ENCODE measurements at places on chromosomes 6 and 20.
A peak's percentile ranks its signal among the peaks of the same experiment; 100 is the strongest.

GRCh38 chr6:118993803-118994251 is 58.9 kb upstream of the MCM9 start:
- DNase-seq, result no peak

- DNase-seq, result no peak
Measured at GRCh38 chr20:25464501-25465242, 57.2 kb downstream of the GINS1 start.

GRCh38 chr6:63799813-63800212 is 164.2 kb downstream of the PHF3 start:
- no peak for DNase-seq

- DNase-seq, result no peak
Measured at GRCh38 chr6:52176550-52176949, 9.6 kb upstream of the IL17A start.

DNA sequence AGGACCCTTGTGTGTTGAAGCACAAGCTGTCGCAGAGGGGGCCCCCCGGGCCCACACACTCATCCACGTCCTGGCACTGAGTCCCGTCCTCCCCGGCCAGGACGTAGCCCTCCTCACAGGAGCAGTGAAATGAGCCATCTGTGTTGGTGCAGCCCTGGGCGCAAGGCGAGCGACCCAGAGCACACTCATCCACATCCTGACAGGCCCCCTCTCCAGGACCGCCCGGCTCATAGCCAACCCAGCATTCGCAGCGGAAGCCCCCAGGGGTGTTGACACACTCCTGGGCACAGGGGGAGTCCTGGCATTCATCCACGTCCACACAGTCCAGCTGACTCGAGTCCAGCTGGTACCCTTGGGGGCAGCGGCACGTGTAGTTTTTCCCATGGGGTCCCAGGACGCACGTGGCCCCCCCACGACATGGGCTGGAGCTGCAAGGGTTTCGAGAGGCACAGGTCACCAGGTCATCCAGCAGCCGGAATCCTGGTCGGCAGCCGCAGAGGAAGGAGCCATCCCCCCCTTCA is 1.2 kb downstream of the CD93 start:
- DNase-seq, result no peak

DNA sequence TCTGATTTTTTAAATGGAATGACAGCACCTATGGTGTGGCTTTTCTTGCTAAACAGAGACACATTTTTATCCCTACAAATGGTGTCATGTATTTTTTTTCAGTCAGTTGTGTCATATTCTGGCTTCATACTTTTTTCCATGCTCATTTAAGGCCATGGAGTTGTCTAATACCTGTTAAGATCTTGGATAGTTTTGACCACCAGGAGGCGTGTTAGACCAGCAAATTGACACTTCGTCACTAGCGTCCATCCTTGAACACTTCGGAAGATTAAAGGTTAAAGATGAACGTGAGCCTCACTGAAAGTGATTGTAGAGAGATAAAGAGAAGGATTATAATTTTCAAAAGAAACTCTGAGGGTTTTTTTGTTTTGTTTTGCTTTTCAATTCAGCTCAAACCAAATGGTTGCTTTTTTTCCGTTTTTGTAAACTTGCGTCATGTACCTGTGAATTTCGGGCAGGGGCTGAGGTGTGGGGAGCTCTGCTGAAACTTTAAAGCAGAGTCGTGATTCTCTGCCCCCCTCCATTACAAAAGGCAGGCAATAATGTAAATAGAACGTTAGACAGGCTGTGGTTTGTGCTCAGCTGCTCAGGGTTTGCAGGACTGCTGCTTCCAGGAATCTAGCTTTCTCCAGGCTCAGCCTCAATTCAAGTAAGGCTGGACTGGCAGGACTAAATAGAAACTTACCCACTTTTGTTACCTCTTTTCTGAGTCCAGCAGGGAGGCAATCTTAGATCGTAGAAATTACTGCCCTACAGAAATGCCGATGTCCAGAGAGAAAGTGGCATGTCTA is 245.1 kb downstream of the FOXA2 start:
- peak; percentile 26 for DNase-seq

GRCh38 chr6:163356743-163357142 is 57.8 kb upstream of the QKI start:
- DNase-seq, result no peak

- DNase-seq, result no peak
Measured at GRCh38 chr6:169897601-169898358, 146.4 kb downstream of the ERMARD start.

GRCh38 chr20:57596998-57597939 is 23.0 kb downstream of the ZBP1 start:
- DNase-seq, result no peak

DNA sequence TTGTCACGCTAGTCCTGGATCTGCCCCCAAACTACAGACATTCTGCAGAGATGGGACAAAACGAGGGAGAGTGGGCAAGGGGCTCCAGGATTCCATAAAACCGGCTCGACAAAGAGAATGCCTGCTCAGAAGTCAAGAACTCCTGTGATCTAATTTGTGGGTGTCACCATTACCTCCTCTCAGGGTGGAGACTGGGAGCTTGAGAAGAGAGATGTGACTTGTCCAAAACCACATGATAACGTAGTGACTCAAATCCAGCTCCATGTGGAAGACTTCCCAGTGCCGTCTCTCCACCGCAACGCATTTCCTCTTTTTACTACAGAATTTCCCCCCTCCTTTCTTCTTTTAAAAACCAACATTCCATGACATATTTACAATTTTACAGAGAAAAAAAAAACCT is 44.3 kb downstream of the TRERF1 start:
- no peak for DNase-seq
